ENCODE measurements at places on chromosomes 5 and 9.

GRCh38 chr5:117859176-117859575 lies 1129.2 kb downstream of the DTWD2 start:
- no peak for DNase-seq

DNA sequence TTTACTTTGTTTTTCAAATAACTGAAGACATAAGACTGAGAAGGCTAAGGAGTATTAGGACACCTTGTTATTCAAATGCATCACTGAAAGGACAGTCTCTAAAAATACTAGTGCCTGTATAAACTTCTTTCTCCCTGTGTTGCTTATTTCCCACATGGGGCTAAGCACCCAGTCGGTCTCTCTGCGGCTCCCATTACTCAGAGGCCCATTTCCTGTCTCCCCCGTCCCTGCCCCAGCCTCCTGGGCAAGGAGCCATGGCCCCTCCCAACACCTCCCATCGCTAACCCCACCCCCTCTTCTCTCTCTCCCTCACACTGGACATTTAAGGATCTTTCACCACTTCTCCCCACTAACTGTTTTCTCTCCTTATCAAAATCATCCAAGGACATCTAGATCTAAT lies 81.9 kb downstream of the EBF1 start:
- DNase-seq: peak; percentile 4

DNA sequence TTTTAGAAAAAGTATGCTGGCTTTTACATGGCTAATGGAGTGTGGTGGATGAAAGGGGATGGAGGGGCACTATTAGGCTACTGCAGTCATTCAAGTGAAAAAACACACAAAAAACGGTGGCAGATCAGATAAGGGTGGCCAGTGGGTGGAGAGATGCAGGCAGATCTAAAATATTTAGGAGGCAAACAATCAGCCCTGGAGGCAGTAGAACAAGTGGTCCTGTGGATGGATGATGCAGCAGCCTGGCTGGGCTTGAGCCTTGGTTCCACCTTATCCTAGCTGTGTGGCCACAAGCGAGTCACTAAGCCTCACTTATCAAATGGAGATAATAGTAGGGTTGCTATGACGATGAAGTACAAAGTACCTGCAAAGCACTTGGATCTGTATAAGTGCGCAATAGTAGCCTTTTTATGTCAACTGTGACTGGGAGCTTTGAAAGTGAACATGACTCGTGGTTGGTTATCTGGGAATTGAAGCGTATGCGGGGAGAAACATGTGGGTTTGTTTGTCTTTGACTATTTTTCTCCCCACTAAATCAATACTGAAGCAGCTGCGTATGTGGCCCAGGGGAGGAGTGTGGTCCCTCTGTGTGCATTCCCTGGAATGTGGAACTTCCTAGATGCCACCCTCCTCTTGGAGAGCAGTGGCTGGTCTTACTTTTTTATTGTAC lies 20.2 kb downstream of the NSG2 start:
- no peak for DNase-seq

DNA sequence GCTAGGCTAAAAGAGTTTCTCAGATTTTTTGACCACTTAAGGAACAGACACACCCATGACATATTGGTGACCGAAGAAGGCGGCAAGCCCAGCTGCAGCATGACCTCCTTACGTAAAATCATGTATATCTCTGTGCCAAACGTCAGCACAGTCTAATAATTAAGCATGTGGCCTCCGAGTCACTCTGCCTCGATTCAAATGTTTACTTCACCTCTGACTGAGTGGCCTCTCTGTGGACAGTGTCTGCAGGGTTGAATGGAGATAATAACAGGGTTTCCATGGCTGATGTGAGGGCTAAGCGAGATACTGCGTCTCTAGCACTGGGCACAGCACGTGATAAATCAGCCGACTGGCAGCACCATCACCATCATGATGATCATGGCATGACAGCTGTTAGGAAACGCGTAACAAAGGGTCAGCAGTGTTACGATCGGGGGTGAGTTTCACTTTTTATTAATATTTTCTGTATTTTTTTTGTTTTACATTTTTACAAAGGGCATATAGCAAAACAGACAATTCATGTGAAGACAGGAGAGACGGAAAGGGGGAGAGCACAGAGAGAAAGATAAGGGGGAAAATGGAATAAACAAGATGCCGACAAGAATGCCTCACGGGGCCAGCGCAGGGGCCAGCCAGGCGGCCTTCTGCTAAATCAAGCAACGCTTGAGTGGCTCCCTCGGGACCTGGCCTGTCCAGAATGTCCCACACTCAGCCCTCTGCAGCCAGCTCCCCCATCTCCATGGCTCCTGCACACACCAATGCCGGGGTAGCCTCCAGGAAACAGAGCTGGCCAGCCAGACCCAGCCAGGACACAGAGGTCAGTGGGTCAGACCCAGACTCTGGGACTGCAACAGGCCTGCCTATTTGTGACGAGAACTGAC lies 60.3 kb downstream of the ADAMTS2 start:
- no peak for DNase-seq

GRCh38 chr5:126004636-126005035 lies 418.6 kb upstream of the GRAMD2B start:
- peak; percentile 98 for DNase-seq

DNA sequence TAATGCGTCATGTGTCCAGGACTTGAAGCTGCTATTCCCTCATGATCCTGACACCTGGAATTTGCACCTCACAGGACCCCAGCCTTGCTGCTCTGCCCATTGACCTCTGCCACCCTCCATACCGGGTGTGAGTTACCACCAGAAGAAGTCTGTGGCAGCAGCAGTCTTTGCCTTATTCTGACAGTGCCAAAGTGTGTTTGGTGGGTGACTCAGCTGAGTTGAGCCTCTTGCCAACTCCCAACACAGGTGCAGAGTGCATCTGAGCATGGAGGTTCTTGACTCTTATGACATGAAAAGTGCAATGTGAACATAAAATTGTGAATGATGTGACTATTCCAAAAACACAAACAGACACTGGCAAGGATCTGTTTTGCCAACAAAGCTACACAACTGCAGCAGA lies 1166.5 kb upstream of the CDH18 start:
- no peak for DNase-seq

DNA sequence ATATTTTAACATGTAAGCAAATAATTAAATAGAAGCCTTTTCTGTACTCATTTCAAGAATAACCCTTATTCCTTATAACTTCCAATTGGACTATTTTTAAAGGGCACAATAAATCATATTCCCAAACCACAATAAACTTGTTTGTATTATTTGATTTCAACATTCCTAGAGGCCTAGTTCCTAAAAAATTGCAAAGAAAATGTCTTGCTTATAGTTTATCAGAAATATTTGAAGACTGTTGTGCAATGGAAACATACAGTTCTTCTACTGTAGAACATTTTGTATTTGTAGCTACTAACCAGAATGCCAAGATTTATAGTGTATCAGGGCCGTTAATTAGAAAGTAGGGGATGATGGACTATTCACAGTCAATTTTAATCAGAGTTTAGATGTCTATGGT lies 1037.0 kb upstream of the CDH18 start:
- DNase-seq: no peak

- no peak for DNase-seq
Observed at GRCh38 chr9:29838491-29839020, 2265.3 kb upstream of the C9orf72 start.

GRCh38 chr9:34896112-34896511 lies 62.0 kb upstream of the PHF24 start:
- peak; percentile 1 for DNase-seq

DNA sequence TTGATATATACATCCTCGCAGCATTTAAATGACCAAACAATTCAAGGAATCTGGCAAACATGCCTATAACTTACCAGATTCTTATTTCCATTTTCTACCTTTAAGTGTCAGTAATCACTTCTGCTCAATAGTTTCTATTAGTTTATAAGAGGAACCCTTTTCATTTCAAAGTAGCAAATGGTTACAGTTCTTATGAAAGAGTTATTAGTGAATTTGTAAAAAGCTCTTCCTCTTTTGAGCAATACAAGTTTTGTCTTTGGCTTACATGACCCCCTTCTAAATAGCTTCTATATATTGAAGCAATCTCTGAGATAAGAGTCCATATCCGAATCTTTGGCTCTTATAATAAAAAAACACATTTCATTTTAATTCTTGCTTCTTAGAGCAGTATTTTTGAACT lies 42.0 kb downstream of the ELL2 start:
- no peak for DNase-seq

DNA sequence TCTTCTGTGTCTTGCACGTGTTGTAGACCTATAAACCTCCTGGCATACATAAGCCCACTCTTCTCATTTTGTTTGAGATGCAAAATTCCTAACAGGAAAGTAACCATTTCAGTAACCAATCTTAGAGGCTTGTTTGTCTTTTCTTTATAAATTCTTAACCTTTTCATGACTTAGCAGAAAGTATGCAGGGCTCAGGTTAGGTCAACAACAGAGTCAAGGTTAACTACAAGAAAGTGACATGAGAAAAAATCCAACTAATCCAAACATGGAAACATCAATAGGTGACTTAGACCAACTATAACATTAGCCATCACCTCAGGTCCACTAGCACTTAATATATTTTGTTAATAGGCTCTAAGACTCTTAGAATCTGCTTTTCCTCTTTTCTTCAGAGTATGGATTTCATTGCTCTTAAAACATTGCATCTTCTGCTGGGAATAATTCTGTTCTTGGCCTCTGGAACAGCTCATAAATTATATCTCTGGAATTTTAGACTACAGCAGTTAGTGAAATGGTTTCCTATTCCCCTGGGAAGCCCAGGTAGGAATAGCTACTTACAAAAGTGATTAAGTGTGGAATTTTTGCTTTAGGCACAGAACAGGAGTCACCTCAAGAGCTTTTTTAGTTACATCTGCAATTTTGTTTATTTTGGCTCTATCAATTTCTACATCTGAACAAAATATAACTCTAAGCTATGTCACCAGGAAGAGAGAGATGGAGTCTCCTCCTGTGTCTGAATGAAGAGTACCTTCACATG lies 155.3 kb upstream of the ANKRD55 start:
- no peak for DNase-seq

- DNase-seq: no peak
Observed at GRCh38 chr9:37407468-37407867, 15.0 kb upstream of the GRHPR start.

- peak; percentile 51 for DNase-seq
Observed at GRCh38 chr9:89814340-89815040, 209.7 kb downstream of the GADD45G start.

DNA sequence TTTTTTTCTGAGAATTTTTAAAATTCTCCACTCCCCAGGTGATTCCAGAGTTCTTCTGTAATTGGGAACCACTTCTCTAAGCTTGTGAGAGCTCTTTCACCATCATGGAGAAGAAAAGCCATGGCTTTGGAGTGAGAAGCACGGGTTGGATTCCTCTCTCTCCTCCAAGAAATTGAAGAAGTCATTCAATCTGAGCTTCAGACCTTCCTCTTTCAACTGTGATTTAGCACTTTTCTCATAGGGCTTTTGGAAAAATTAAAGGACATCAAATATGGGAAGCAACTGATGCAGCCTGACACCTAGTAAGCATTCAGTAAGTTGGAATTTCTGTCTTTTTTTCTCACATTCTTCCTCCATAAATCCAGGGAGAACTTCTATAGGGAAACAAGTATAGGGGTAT lies 580.4 kb upstream of the KLF4 start:
- DNase-seq: no peak

DNA sequence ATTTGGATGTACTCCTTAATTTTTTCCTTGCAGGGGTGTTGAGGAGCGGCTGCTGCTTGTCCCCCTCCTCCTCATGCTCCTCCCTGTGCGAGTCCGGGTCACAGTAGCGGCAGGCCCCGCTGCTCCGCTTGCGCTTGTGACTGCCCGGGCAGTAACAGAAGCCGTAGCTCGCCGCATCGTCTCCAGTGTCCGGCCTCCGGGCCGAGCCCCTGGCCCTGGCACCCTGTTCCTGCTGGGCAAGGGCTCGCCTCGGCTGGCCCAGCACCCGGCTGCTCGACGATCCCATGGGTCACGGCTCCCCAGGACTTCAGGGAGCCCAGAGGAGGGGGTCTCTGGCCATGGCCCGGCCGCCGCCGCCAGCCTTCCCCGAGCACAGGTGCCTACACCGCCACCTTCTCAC lies at the start of gene GMCL2:
Gene GMCL2 (minus strand): TSS at position 358 of the 400 bp plus-strand sequence. CDS start 72 bp downstream, at position 286.
- no peak for DNase-seq

GRCh38 chr9:129694243-129694646 lies 28.8 kb downstream of the PRRX2 start:
- no peak for DNase-seq

- no peak for DNase-seq
Observed at GRCh38 chr5:131672776-131673175, 37.7 kb upstream of the RAPGEF6 start.

DNA sequence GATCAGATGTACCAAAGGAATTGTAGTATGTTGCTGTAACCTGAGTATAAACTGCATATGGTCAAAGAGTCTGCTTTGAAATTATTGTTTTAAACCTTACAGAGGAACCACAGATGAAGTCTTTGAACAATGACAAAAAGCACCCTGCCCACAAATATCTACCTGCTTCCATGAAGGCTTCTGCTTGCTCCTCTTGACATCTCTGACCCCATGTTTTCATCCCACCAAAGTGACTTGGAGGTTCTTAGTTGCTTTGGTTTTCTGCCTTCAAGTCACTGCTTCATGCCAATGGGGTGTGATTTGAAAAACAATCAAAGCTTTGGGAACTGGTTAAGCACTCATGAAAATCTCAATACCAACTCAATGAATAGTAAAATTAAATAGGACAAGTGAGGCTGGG lies 194.6 kb upstream of the ACTBL2 start:
- no peak for DNase-seq

- no peak for DNase-seq
Observed at GRCh38 chr5:157115012-157115411, 6.2 kb upstream of the HAVCR2 start.

- DNase-seq: peak; percentile 50
Observed at GRCh38 chr5:43121913-43122484, 1.3 kb downstream of the ZNF131 start.

GRCh38 chr9:7239708-7240107 lies 481.9 kb downstream of the KDM4C start:
- peak; percentile 2 for DNase-seq

DNA sequence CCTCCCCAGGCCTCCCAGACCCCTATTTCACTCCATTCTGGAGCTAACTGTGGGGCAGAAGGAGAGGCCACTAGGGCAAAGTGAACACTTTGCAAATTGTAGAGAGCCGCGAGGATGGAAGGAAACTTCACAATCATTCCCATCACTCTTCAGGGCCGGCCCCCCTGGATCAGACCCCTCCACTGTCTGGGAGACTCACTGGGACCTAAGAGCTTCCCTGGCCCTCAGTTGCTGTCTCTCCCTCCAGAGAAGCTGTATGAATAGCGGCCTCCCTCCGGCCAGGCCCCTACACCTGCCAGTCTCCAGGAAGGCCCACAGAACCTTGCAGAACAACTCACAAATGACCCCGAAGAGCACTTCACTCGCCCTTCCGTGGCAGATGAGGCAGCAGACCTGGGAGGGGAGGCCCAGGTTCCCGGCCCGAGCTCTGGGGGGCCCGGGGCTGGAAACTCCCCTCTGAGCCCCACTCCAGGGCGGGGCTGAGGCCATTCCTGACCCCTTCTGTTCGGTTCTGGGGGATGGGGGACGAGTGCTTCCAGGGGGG lies 141.9 kb upstream of the IER5L start:
- DNase-seq: no peak

Data from NCI-H82 (cell line).